NCI-H2171 (cell line): ENCODE measurements at places on chromosomes 6 and 20.

- DNase-seq = no peak
Observed at GRCh38 chr6:33029328-33030184, 20.2 kb upstream of the HLA-DOA start.

- DNase-seq = peak; percentile 98
Observed at GRCh38 chr6:6661684-6662083, 73.2 kb downstream of the LY86 start.

DNA sequence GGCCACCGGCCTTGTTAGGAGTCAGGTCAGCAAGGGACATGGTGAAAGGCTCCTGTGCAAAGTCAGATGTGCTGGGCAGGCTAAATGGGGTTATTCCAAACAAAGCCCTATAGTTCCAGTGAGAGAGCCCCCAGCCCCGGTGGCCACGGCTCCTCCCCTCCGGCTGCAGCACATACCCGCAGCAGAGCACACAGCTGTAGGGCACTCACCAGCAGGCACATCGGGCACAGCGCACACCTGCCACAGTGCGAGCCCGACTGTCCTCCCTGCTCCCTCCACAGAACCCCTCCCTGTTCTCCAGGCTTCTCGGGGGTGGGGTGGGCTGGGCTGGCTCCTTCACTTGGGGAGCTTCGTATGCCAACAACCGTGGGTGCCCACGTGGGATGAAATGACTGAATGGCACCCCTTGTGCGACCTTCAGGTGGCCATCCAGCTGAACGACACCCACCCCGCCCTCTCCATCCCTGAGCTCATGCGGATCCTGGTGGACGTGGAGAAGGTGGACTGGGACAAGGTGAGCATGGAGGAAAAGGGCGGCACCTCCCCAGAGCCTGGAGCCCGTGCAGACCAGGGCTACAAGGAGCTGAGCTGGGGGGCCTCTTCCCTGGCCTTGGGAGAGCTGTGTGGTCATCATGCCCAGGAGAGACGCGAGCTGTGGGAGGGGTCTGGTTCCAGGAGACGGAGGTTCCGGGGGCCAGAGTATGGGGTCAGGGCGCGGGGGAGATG lies 30.9 kb downstream of the PYGB start:
- DNase-seq = no peak

GRCh38 chr6:75770844-75771243 lies 21.8 kb downstream of the MYO6 start:
- no peak for DNase-seq

GRCh38 chr6:116524236-116524635 lies 12.8 kb downstream of the CALHM5 start:
- DNase-seq = no peak

- no peak for DNase-seq
Observed at GRCh38 chr6:19150307-19150706, 686.9 kb upstream of the ID4 start.

- peak; percentile 1 for DNase-seq
Observed at GRCh38 chr6:52020945-52021570, 66.4 kb downstream of the PKHD1 start.

- no peak for DNase-seq
Observed at GRCh38 chr6:5275497-5275896, 14.2 kb downstream of the FARS2 start.

- DNase-seq = no peak
Observed at GRCh38 chr6:157087974-157088373, 235.3 kb downstream of the TMEM242 start.

GRCh38 chr6:32580593-32580992 lies 9.1 kb downstream of the HLA-DRB1 start:
- DNase-seq = no peak

GRCh38 chr6:79868098-79868722 lies 79.1 kb downstream of the ELOVL4 start:
- peak; percentile 77 for DNase-seq

DNA sequence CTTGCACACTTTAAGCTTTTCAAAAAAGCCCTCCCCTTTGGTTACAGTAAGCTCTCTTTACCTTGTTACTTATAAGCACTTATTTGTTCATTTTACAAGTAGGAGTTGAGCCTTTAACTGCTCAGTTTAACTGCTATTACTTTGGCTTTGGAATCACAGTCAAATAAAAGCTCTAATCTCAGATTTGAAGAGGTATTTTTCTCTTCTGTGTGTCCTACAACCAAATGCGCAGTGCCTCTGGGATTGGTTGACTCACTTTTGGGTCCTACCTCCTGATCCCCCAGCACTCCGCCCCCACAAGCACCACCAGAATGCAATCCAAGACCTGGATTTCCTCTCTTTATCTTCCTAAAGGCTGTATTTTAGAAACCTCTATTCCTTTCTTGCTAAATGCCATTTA lies 2.5 kb downstream of the NCOA7 start:
- no peak for DNase-seq
